CD4-positive, alpha-beta T cell treated with Interleukin-12 subunit alpha and Interleukin-12 subunit beta, for 1 hour (primary cell): ENCODE measurements at places on chromosomes 4 and X.

DNA sequence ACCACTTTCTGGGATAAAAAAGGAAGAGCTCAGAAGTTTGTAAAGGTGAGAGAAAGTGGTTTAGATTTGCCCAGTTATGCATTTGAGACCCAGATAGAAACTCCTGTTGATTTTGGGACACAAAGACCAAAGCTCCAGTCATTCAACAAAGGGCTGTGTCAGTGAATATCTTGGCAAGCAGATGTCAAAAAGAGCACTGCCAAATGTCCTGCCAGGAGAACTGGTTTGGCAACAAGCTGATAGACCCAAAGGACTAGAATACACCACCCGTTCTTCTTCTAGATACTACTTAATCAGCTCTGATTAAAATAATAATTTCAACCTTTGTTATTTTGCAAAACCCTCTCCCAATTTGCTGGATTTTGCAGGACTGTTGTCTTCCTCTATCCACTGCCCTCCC, 121.4 kb downstream of the NHS start:
- no peak for DNase-seq

DNA sequence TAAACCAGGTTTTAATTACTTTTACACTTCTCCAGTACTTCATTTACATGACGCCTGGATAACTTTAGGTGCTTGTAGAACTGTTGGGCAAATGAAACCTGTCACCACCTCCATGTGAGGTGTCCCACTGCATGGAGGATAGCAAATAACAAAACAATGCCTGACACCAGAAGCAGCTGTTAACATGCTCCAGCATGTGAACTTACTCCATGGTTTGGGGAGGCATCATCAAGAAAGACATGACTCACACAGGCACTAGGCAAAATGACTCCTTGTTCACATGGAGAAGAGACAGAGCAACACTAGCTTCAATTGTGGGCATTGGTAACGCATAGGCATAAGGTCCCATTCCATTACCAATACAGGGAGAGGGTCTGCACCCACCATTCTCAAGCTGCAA, 198.1 kb upstream of the F9 start:
- no peak for DNase-seq

- DNase-seq: peak; percentile 37
Observed at GRCh38 chr4:105147553-105148161, 981 bp downstream of the TET2 start.

GRCh38 chr4:26992657-26993361, 132.2 kb downstream of the STIM2 start:
- DNase-seq: peak; percentile 16

DNA sequence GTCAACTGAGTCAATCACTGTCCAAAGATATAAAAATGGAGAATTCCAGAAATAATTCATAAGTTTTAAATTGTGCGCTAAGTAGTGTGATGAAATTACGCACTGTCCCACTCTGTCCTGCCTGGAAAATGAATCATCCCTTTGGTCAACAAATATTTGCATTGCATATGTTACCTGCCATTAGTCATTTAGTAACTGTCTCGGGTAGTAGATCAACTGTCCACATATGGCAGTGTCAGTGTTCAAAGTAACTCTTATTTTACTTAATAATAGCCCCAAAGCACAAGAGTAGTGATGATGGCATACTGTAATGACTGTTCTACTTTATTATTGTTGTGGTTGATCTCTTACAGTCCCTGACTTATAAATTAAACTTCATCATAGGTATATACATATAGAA, 3.4 kb downstream of the YTHDC1 start:
- DNase-seq: no peak

DNA sequence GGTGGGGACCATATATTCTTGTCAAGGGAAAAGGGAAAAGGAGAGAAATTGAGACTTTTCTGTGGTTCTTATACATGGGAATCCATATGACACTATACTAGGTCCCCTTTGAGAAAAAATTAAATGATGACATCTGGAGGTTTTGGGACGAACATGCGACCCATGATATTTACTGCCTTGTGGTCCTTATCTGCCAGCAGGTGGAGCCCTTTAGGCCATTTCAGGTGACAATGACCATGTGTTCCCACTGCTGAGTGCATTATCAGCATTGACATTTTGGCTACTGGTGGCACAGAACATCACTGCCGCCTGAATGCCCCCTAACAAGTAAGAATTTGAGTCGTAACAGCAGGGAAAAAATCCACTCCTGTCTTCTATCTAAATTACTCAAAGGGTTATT, 843.4 kb downstream of the FSTL5 start:
- no peak for DNase-seq

GRCh38 chrX:46873746-46874145, 36.9 kb downstream of the RP2 start:
- no peak for DNase-seq

DNA sequence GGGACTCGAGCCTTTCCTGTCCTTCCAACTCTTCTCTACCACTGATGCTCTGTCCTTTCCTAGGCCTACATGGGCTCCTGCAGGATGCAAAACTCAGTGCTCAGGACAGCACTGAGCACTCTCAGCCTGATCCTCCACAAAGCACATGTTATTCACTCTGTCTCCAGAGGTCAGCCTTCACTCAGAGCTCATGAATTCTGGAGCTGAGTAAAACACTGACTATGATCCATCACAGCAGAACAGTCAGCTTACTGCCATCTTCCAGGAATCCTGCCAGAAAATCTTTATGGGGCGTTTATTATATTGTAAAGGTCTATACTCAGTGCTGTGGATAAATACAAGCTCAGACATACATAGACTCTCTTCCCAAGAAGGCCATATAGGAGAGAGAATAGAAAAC, 121.5 kb upstream of the CPEB2 start:
- DNase-seq: no peak

DNA sequence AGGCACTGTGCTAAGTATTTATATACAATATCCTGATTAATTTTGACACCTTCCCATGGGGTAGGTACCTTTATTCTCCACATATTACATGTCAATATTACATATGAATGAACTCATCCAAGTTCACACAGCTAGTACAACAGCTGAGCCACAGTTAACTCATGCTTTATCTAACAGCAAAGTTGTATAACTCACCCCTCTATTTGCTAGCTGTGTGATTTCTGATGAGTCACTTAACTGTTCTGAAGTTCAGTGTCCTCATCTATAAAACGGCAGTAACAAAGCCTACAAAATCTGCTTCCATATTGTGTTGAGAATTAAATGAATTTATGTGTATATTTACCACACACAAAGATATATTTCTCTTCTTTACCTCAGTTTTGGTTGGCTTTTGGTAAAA, 48.2 kb upstream of the KDR start:
- no peak for DNase-seq

DNA sequence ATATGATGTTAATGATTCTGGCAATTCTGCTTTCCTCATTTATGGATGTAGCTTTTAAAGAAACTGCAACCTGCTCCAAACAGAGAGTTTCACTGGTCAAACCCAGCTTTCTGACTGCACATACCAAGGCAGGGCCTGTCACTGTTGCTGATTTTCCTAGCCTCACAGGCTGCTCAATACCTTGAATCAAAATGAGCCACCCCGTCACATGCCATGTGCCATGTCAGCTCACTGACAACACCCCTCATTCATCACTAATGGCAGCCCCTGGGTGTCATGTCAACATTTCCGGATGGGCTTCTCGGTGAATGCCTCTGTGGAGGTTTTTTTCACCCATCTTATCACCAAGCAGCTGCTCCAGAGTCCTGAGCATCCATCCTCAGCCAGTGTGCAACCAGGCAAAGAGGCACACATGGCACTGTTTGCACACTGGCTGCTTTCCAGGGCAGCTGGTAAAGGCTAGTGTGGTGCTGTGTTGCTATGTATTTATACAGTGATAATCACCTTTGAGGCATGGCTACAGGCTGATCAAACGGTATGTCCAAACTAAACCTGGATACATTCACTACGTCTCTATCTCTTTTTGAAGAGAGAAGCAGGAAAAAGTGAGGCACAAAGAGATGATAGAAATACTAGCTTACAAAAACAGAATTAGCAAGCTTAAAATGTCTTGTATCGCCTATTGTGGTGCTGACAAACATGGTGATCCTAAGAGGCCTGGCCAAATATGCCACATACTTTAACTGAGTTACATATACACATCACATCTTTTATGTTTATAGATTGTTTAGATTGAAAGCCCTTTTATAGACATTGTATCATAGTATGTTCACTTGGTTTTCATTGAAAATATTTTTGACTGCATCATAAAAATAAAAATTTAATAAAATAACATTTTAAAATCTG, 94.6 kb upstream of the INPP4B start:
- no peak for DNase-seq

DNA sequence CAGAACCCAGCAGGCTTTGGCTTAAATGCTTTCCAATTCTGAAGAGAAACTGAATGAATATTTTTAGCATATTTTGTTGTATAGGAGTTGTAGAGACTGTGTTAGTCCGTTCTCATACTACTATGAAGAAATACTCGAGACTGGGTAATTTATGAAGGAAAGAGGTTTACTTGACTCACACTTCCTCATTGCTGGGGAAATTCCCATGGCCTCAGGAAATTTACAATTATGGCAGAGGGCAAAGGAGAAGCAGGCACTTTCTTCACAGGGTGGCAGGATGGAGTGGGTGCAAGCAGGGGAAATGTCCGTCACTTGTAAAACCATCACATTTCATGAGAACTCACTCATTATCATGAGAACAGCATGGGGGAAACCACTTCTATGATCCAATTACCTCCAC, 291.7 kb downstream of the PACRGL start:
- no peak for DNase-seq

GRCh38 chr4:8851321-8852117, 20.1 kb downstream of the HMX1 start:
- DNase-seq: no peak

GRCh38 chr4:40251366-40251765, 54.5 kb downstream of the RHOH start:
- no peak for DNase-seq

GRCh38 chr4:41069257-41069656, 145.1 kb downstream of the APBB2 start:
- no peak for DNase-seq

- DNase-seq: no peak
Observed at GRCh38 chr4:154137320-154137905, 348.5 kb upstream of the SFRP2 start.

GRCh38 chr4:16627999-16628398, 270.4 kb downstream of the LDB2 start:
- no peak for DNase-seq

DNA sequence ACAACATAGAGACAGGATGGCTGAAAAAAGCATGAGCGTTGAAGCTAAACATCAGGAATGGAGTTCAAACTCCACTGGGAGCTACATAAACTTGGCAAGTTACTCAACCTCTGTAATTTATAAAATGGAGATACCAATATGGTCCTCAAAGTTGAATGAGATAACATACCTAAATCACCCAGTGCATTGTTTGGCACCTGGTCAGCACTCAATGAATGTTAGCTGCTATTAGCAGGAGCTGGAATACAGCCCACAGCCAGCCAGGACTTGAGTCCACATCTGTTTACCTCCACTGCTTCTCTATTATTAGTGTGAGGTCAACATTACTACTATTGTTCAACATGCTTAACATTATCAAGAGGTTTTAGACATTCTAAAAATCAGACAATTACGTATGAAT, 97.9 kb downstream of the NR3C2 start:
- DNase-seq: no peak

DNA sequence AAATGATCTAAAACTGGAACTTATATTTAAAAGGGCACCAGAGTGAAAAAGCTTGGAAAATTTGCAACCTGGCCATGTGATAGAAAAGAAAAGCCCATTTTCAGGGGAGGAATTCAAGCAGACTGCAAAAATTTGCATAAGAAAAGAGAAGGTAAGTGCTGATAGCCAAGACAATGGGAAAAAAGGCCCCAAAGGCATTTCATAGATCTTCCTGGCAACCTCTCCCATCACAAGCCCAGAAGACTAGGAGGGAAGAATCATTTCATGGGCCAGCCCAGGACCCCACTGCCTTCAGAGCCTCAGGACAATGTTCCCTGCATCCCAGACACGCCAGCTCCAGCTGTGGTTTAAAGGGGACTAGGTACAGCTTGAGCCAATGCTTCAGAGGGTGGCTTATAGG, 887.3 kb upstream of the DIAPH2 start:
- DNase-seq: no peak

- no peak for DNase-seq
Observed at GRCh38 chr4:2795893-2796848, 3.3 kb downstream of the SH3BP2 start.

GRCh38 chrX:151974336-151975227, at the start of gene GABRE:
TSS of gene GABRE (minus strand) at chrX:151974676. CDS start at chrX:151974625, 51 bp downstream.
- no peak for DNase-seq

DNA sequence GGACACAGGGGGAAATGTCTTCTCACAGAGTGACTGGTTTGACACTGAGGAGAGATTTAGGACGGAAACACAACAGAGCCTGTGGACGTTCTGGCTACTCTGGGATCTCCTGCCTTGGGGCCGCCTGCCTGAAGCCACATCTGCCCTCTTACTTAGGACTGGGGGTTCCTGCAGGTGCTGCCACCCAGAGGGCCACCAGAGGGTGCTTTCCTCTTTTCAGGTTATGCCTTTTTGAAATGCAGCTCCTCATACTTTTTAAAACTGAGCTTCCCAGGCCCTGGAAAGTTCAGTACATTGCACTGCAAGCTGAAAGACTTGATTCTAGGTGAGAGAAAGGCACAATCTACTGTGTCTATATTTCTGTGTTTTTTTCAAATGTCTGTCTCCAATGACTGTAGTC, 92.2 kb upstream of the PGRMC2 start:
- no peak for DNase-seq

DNA sequence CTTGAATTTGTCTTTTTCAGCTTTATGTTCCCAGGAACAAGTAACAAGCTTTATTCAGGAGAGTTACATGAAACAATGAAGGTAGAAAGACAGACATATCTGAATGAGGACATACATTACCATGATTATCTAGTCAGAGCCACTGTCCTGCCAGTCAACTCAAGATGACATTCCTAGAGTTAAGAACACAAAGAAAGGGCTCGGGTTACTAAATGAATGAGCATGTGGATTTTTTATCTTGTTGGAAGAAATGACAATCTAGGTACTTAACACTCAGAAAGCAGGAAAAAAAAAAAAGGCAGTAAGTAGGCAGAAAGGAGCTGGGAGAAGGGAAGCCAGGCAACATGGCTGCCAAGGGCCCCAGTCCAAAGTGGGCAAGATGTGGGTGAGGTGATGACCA, 28.0 kb upstream of the PACRGL start:
- no peak for DNase-seq

DNA sequence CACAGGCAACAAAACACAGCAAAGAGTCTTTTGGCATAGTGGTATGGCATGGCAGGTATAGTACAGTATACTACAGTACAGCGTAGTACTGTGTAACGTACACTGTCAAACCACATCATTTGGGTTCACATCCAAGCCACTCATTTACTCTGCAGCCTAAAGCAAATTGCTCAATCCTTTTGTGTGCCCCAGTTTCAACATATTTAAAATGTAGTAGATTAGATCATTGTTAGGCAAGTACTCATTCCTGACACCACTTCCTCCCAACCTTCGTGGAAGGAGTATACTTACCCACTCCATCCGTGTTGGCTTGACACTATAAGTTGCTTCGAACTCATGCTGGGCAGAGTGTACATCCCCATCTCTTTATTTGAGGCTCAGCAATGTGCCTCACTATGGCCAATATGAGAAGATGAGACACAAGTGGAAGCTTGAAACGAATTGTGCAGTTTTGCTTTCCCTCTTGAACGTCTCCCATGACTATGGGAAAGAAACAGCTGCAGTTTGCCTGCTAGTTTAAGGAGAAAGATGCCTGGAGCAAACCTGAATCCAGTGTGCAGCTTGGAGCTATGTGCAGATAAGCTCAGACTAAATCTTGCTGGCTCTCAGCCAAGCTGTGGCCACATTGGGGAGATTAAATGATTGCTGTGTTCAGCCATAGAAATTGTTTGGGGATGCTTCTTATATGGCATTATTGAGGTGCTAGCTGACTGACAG, 85.7 kb upstream of the TBL1X start:
- no peak for DNase-seq
